Cortex of kidney (tissue), 1 donor: ENCODE measurements at places on chromosomes 11 and 22.

DNA sequence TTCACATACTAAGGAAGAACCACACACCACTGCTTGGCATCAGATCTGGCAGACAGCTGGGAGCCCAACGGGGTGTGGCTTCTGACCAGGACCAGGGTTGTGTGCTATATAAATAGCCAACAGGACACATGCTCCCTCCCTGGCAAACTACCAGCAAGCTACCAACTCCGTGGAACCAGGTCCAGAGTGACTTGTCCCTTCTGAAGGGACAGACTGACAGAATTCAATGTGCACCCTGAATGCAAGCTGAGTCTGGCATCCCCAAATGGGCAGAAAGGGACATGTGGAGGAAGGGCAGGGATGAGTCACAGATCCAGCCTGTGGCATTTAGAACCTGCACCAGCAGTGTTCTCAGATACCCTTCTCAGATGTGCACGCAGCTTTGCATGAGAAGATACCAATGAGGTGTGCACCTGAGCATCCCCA lies 92.9 kb downstream of the MICAL3 start:
- no peak for DNase-seq

DNA sequence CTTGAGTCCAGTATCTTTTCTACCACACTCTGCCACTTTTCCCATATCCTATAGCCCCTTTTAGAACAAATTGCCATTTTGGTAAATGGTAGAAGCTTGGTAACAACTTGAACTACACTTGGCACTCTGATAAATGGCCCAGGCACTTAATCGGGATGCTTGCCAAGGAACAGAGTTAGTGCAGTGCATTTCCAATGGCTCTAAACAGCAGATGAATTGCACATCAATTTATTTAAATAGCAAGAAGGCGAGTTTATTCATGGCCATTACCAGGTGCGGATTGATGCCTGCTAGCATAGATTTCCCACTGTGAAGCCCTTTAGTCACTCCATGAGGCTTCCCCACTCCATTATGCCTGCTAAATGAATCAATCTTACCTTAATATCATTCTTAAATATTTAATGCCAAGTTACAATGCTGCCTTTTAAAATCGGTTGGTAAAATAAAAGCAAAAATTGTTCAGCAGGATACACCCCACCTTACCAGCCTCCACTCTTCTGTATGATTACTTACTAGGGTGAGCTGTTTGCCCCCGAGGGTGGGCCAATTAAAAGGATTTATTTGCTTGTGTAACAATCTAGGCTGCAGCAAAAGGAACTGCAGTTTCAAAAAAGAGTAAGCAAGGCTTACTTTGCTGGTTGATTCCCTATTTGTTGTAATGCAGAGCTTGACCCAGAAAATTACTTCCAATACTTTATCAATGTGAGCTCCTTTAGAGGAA lies 136.0 kb upstream of the ARHGAP42 start:
- no peak for DNase-seq

DNA sequence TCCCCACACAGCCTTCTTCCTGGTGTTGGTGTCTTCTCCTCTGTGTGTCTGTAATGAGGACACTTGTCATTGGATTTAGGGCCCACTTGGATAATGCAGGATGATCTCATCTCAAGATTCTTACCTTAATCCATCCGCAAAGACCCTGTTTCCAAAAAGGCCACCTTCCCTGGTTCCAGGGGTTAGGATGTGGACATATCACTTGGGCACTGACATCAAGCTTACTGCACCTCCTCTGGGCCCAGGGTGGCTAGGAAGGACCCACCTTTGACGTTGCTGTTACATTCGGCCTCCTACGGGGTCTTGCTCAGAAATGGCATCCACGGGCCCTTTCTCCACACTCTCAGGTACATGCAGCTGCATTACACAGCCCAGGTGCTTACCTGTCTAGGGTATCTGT lies 535.9 kb downstream of the BRD1 start:
- DNase-seq, result no peak

DNA sequence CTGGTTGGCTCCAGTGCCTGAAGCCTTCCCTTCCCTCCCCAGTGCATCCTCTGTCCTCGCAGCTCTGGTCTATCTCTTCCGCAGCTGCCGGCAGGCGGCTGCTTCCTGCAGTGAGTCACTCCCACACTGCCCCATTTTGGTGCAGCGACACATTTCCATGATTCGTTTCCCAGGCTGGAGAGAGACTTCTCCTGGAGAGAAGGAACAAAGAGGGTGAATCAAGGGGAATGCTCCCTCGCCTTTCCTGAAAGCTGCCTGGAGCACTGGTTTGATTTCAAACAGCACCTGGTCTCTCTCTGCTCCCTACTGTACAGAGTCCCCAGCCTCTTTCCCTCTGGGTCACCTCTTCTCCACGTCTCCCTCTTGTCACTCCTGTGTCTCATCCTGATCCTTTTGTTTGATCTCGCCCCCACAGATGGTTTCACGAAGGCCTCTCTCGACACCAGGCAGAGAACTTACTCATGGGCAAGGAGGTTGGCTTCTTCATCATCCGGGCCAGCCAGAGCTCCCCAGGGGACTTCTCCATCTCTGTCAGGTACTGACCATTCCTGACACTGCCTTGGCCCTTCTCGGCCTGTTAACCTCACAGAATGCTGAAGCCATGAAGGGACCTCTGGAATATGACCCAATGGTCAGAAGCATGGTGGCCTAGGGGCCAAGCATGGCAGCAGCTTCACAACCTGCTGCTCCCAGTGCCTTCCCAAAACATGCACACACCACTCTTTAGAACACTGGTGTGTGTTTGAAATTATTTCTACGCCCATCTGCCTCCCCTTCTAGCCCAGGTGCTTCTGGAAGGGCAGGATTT lies at the start of gene TMA7B:
TMA7B (plus strand) TSS at position 758 of the 808 bp plus-strand sequence. CDS start 3,978 bp downstream, outside the sequence.
- DNase-seq, result no peak

DNA sequence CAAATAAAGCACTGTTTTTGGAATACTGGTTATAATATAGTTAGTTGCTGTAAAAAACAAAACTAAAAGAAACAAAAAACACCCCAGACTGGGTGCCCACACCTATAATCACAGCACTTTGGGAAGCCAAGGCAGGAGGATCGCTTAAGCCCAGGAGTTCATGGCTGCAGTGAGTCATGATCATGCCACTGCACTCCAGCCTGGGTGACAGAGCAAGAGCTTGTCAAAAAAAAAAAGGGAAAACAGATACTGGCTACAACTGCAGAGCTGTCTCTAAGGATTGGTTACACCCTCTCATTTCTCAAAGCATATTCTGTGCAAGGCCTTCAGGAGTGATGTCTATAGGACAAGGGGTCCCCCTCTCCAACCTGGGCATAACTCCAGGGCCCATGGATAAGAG lies 14.6 kb upstream of the STK33 start:
- no peak for DNase-seq

DNA sequence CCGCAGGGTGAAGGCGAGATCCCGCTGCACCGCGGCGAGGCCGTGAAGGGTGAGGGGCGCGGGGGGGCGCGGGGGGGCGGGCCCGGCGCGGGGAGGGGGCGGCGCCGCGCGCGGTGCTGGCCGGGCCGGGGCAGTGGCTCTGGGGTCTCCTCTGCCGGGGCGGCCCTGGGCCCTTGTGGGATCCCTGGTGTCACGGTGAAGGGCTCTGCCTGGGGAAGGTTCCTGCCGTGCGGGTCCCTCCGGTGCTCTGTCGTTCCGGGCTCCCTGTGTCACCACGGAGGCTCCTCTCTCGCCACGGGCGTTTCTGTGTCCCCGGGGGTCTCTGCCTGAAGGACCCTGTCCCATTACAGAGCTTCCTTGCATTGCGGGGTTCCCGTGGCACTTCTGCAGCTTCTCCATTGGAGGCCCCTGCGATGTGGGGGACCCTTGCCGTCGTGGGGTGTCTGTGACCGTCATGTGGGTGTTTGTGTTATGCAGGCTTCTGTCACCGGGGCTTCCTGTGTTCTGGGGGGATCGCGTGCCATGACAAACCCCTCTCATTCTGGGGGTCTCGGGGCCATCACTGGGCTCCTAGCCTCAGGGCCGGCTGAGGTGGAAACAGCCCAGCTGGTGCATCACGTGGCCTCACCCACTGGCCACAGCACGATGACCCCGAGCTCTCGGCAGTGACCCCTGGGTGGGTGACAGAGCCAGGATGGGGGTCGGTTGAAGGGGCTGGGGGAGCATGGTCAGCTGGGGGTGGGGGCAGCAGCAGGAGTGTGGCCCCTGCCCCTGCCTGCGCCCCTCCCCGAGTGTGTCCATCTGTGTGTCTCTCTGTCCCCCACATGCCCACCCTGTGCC lies 25.3 kb downstream of the SHANK3 start:
- no peak for DNase-seq

- DNase-seq, result no peak
Measured at GRCh38 chr22:44276706-44277356, 35.9 kb downstream of the SHISAL1 start.

GRCh38 chr11:23976841-23977271 lies 520.0 kb upstream of the LUZP2 start:
- no peak for DNase-seq

- DNase-seq, result no peak
Measured at GRCh38 chr11:23103416-23103815, 243.1 kb upstream of the CCDC179 start.

GRCh38 chr11:40100781-40101180 lies 1358.7 kb downstream of the LRRC4C start:
- DNase-seq, result no peak

GRCh38 chr11:17989306-17989705 lies 23.5 kb downstream of the SERGEF start:
- no peak for DNase-seq

DNA sequence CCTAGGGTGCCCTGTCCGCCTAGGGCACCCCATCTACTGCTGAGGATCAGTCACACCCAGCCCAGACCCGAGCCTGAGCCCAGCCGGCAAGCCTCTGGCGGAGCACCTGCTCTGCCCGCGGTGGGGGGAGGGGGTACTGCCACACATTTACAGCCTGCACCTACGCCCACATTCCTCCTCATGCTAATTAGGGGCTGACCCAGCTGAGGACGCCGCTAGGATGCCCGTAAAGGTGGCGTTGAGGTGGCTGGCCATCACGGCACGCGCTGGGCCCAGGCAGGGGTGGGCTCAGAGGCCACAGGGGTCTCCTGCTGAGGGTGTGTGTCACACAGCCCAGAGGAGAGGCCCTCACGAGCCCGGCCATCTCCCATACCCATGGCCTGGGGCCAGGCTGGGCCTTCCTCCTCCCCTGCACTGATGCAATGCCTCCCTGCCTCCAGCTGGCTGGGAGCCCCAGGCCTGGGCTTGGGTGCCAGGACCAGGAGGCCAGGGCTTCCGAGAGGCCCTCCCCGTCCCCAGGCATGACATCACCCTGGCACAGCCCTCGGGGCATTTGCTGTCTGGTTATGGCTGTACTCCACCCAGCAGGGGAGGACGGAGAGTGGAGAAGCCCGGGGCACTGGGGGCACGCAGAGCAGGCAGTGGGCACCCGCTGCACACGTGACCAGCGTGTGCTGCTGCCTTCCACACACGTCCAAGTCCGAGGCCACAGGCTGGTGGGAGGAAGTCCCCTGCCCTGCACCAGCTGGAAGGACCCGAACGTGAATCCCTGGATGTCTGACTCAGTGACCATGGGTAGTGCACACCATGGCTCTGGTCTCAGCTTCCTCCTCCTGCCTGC lies 12.7 kb downstream of the DUSP8 start:
- no peak for DNase-seq
